Caki2 (cell line): ENCODE measurements at places on chromosomes 7 and 10.

DNA sequence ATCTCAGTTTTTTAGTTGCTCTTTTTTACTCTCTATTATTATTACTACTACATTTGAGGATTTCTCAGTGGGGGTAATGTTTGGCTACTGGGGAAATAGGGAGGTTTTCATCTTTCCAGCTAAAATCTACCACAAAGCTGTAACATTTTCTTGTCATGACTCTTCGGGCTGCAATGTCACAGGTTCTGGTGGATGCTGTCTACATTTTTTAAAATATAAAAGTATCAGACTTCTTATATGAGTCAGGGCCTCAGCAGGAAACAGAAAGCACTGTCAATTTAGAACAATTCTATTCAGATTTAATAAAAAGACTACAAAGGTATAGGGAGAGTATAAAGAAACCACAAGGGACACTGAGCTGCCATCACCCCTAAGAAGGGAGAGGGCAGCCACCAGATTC, 61.6 kb downstream of the DNAJC12 start:
- no peak for DNase-seq

DNA sequence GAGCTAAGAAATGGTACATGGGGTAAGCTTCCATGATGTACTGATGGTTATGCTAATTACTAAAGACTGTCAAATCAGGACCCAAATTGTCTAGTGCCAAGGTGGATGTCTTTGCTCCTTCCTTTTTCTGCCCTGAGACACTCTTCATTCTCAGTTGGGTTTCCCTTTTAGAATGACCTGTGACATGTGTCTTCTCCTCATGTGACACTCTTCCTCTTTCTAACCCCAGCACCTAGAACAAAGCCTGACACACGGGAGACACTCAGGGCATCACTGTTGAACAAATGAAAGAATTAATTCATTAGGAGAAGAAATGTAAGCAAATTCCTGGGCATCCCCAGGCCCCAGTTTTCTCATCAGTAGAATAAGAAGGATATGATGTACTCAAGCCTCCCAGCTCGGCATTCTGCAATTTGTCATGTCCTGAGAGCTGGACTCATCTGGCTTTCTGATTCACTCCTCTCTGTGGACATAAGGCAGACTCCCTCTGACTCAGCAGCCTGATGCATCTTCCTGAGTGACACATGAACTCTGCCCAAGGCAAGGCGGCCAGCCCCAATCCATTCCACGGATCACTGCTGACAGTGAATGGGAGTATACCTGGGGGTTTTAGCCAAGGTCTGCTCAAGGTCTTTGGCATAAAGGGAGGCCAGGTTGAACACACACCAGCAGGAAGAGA, 473.8 kb downstream of the KCNMA1 start:
- peak; percentile 89 for DNase-seq

GRCh38 chr7:45593121-45593541, 19.0 kb downstream of the ADCY1 start:
- DNase-seq: no peak

DNA sequence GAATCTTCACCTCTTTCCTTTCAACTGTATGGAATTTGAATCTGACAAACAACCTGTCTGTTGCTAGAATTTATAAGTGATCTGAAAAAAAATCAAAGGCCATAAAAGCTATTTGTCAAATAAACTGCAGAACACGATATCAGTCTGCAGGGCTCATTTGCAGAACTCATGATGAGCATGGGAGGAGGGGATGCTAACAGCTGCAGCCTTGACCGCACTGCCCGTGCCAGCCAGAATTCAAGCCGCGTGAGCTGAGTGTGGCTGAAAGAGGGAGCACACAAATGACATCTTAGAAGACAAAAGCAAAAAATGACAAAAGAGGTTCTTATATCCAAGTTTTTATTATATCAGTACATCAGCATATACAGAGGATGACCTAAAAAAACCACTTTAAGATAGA, 15.7 kb downstream of the LRRTM3 start:
- no peak for DNase-seq

DNA sequence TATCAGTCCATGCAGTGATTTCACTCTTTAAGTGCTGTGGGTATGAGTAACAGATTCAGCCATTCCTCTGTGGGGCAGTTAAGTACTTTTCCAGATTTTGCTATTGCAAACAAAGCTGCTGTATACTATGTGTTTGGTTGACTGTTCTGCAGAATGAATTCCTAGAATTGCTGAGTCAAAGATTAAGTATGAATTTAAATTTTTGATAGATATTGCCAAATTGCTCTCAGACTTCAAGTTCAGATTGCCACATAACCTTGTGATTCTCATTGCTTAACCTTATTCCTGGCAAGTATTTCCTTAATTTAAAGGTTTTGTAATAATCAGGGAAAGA, 21.6 kb upstream of the SAR1A start:
- DNase-seq: no peak

GRCh38 chr10:92024700-92025099, 101.1 kb downstream of the BTAF1 start:
- no peak for DNase-seq

DNA sequence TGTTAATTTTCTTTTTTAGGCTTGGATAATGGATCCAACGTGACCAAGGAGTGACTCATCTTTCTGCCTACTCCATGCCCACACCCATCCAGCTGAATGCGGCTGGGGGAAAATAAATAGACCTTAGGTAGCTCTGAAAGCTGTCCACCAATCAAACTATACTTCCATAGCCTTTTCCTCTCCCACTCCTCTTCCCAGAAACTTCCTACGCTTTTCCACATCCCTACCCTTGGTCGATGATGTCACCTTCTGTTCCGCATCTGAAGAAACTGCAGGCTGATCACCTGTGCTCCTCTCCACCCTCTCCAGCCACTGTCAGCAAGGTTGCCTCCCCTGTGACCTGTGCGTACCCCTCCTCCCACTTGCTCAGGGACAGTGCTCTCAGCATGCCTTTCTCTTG, 359.8 kb upstream of the KLF6 start:
- peak; percentile 10 for DNase-seq

DNA sequence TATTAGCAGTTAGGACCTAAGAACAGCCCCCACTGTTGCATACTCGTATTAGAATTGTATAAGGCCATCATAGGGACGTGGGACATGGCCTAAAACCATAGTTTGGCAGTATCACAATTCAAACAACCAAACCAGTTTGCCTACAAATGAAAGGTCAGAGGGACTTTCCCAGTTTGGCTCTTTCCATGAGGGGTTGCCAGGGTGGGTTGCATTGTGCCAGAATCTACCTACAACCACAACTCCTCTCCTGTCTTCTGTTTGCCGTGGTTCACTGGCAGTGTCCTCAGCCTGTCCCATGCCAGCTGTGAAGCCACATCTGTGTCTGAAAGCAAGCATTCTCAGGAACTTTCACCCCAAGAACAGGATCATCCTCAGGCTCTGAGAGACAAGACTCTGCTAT, 44.5 kb downstream of the PIK3AP1 start:
- DNase-seq: no peak

DNA sequence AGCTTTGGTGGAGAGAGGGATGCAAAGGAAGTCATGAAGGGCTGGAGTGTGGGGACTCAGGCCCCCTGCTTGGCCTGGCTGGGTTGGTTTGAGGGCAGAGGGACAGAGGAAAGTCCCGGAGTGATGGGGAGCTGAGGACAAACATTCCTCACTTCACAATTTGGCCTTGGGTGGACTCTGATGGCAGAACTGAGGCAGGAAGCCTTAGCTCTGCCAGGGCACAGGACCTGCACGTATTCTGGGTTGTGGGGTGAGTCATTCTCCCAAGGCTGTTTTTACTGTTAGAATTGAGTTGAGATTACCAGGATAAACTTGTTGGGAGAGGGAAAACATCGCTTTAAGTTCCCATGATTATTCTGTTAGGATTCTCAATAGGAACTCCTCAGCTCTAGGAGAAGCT, 2.6 kb downstream of the GOLGA7B start:
- DNase-seq: no peak

DNA sequence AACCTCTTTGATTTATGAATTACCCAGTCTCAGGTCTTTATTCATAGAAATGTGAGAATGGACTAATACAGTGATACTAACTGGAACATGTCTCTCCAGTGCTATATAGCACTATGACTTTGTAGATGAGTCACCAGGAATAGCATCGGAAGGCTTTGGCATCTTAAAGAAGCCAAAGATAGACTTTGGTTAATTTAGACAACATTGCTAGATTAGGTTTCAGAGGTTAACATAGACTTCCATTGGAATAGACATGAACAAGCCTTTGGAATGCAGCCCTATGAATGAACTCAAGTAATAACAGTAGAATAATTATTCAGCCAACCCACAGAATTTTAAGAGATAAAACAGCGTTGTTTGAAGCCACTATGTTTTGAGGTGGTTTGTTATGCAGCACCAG, 169.2 kb downstream of the HGF start:
- DNase-seq: no peak

DNA sequence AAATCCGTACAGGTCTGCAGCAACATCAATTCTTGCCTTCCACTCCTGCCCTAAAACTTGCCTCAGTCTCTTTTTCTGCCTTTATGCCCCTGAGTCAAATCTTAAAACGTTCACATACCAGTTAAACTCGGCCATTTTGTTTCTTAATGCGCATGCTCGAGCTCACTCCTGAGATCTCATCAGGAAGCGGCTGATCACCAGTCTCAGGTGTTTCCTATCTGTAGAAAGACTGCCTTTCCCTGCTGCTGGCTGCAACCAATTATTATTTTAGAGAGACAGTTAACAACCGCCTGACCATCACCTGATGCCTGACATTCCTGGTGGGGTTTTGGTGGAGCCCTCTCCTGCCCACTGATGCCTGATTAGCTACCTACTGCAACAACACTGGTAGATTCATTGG, 70.2 kb upstream of the TMEM140 start:
- no peak for DNase-seq

- no peak for DNase-seq
Measured at GRCh38 chr7:124444696-124445480, 320.7 kb downstream of the GPR37 start.

DNA sequence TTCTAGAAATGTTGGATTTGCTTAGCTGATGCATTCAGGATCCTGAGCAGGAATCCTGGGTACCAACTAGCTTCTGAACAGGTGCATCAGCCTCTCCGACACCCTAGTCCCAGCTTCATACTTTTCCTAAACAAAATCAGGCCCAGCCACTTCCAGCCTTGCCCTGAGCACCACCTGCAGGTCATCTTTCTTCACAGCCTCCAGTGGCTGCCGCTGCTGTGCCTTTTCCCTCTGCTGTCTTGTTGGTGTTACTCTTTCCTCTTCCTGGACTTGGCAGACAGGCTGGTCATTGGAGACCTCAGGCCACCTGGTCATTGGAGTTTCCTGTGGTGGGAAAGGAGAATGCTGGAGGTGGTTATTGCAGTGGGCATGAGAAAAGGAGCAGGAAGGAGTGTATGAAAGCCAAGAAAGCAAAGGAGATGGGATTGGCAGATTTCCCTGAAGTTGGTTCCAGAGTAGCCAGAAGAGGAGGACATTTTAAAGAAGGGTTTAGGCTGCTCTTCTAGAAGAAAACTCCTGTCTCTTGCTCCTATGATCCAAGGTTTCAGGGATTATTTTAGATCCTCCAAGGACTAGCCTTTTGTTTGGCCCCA, 48.2 kb upstream of the NFKB2 start:
- peak; percentile 79 for DNase-seq

DNA sequence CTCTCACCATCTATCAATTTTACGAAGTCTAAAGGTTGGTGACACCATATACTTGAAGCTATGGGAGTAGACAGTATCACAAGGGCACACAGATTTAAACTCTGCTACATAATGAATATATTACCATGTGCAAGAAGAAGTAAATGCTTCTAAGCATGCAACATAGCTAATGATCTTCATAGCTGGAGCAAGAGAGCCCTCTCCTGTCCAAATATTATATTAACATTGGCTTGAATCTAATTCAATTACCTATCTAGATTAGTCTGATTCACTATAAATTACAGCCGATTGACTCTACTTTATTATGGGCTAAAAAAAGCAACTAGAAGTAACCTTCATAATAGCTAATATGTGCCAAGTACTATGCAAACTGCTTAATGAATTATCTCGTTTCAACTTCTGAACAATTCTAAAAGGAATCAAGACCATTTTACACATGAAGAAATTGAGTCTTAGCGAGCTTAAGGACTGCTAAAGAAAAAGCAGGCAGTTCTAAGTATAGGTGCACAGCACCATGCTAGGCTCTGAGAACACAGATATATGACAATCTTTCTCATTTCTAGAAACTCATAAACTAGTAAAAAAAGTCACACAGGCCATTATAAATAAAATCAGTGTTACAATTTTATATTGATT, 21.9 kb downstream of the FRA10AC1 start:
- peak; percentile 30 for DNase-seq

DNA sequence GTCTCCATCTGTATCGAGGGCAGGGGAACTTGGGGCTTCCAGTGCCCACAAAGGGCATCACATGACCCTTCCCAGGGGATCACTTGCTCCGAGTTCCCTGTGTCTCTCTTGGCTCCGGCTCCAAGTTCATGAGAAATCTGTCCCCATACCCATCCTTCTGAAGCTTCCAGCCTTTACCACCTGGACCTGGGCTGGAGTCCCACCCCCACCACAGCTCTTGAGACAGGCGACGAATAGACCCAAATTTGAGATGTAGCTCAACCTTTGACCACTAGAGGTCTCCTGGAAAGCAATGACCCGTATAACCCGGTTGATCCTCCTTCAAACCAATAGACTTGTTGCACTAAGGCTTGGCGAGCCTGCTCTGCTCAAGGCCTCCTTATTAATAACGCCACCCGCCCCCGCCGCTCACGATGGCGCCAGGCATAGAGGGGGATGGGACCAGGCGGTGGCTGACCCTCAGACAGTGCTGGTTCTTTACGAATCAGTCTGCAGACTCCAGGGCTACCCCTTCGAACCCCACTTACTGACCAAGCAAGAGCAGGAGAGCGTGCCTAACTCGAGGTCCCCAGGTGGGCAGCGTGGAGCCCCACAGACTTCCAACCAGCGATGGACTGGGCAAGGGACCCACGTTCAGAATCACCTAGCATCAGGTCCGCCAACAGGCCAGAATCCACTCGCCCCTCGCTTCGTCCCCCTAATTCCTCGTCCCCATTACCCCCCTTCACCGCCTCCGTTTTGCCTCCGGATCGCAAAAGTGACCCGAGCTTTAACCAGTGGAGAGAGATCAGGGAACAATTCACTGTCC, 4.4 kb upstream of the ARID5B start:
- peak; percentile 62 for DNase-seq

DNA sequence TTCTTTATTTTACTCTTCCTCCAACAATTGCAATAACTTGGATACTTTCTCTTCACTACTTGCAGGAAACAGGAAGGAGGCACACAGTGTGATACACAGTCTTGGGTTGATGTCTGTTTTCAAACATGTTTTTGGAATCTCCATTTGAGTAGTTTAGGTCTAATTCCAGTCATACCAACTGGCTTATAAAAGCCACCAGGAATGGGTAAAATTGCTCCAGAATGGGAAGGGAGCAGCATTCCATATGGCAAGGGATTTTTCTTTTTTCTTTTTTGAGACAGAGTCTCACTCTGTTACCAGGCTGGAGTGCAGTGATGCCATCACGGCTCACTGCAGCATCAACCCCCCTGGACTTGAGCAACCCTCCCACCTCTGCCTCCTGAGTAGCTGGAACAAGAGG, 545.1 kb upstream of the GALNT17 start:
- no peak for DNase-seq
